DMS79 (cell line): ENCODE measurements at places on chromosomes 11 and 22.

- DNase-seq: no peak
Observed at GRCh38 chr11:69654660-69655478, 13.9 kb downstream of the CCND1 start.

- DNase-seq: no peak
Observed at GRCh38 chr11:40134820-40135570, 1324.5 kb downstream of the LRRC4C start.

DNA sequence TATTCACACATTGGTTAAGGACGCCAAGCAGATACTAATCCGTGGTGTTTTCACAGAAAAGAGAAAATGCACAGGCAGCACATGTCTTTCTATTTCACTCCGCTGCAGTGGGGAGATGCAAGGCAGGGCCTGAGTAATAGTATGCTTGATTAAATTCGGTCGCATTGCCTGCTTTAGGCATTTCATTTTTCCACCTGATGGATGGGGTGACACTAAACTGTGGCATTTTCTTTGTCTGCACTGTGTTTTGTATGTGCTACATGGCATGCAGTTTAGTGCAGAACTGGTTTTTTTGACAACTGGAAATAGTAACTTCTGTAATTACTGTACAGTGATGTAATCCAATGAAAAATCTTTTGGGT lies 94.9 kb downstream of the SLC17A6 start:
- DNase-seq: no peak

DNA sequence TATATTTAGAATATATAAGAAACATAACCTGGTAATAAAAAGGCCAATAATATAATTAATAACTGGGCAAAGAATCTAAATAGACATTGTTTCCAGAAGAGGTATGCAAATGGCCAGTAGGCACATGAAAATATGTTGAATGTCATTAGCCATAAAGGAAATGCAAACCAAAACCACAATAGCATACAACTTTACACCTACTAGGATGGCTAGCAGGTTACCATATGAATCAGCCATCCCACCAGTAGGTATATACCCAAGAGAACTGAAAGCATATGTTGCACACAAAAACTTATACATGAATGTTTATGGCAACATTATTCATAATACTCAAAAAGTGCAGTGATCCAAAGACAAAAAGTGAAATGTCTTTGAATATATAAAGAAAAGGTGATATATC lies 2.7 kb upstream of the OR2D2 start:
- no peak for DNase-seq

GRCh38 chr22:24686280-24686679 lies 83.3 kb downstream of the GGT1 start:
- DNase-seq: no peak

DNA sequence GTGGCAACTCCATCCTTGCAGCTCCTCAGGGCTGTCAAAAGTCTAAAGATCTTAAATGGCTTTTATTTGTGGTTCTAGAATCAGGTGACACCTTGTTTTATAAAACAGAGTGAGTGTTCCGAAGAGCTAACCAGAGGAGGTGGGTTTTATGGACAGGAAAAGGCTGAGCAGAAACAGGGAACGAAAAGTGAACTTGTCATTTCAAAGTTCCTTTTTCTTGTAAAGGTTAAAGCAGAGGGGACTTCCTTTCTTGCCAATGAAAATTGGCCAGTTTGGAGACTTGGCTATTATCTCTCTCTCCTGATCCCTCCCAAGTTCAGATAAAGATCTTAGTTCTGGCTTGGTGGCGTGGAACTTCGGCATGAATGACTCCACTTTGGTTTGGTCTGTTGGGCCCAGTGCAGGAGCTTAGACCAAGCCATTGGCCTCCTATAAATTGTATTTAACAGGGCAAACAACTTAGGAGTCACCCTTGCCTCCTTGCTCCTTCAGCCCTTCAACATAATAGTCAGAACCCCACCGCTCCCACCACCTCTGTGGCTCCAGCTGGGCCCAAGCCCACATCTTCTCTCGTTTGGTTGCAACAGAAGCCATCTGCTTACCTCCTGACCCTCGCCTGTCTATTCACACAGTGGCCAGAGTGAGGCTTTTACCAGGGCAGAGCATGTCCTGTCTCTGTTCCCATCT lies 102.4 kb upstream of the THY1 start:
- no peak for DNase-seq

DNA sequence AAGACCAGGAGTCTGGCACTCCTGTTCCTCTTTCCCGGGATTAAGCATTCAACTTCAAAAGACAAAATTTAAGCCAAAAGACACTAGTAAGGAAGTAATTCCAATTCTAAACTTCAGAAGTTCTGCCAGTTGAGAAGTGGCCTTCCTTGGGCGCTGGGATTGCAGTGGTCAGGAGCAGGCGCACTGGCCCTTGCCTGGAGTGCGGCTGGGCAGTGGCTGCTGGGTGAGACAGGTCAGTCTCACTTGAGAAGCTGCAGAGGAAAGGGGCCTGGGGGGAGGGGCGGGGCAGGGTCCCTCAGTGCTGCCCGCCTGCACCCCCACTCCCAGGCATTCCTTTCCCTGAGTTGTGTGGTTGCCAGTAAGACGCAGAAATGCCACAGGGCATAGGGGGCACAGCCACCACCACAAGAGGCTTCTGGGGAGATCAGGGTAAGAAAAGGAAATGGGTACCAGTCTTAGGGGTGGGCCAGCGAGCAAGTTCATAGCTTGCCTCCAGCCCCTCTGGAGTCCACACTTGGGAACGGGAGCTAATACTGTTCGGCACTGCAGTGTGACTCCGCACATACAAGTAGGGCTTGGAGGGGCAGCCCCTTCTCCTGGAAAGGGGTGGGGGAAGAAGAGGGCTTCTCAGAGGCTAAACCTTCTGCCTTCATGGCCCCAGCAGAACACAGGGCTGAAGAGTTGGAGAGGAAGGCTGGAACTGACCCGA lies 5.5 kb downstream of the MRPL49 start:
- no peak for DNase-seq

DNA sequence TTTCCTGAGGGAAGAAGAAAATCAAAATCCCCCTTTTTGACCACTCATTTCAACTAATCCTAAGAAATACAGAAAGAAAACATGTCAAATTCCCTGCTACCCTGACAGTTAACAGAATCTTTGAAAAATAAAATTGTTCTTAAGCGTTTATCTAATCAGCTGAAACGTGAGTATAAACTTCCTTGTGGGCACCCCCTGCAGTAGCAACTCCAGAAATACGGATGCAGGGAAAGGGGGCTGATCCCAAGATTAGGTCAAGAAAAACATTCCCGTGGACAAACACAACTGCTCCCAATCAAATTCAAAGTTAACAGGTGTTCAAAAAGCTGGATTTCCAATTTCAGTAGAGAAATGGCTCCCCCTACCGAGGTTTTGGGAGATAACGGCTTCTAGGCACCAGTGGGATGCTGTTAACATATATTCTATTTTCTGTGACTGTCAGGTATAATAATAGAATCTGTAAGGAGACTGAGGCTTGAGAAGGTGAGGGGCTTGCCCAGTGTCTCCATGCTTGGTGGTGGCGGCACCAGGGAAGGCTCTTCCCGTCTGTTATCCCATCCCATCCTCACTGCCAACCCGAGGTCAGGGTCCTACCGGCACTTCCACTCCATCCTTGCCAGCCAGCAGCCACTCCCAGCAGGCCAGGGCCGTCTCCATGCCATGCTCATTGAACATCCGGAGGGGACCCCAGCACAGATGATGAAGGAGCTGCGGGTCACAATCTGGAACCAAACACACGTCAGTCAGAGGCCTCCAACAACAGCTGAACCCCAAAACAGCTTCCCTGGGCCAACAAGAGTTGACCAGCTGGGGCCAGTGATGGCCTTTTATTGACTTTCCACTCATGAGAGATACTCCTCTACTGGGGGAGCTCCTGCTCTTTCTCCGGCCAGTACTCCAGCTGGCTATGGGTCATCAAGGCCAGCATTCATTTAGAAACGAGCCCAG lies 32.0 kb upstream of the SERPIND1 start:
- no peak for DNase-seq

DNA sequence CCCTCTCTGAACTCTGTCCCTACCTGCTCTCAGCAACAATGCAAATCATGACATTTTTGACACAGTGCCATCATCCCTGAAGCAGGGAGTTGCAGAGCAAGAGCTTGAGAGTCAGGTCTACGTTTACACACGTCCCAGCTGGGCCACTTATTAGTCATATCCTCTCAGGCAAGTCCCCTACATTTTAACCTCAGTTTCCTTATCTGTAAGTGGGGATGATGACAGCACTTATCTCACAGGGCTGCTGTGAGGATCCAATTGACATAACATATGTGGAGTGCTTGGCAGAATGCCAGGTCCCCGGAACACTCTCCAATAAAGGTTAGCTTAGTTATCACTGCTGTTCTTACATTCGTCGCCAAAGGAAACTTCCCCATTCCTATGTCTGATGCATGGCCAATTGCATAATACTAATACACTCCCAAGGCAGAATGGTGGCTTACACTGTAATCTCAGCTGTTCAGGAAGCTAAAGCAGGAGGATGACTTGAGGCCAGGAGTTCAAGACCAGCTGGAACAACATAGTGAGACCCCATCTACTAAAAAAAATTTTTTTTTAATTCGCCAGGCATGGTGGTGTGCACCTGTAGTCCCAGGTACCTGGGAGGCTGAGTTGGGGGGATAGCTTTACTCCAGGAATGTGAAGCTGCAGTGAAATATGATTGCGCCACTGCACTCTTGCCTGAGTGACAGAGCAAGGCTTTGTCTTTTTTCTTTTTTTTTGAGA lies 16.6 kb downstream of the ASCC2 start:
- DNase-seq: peak; percentile 31

DNA sequence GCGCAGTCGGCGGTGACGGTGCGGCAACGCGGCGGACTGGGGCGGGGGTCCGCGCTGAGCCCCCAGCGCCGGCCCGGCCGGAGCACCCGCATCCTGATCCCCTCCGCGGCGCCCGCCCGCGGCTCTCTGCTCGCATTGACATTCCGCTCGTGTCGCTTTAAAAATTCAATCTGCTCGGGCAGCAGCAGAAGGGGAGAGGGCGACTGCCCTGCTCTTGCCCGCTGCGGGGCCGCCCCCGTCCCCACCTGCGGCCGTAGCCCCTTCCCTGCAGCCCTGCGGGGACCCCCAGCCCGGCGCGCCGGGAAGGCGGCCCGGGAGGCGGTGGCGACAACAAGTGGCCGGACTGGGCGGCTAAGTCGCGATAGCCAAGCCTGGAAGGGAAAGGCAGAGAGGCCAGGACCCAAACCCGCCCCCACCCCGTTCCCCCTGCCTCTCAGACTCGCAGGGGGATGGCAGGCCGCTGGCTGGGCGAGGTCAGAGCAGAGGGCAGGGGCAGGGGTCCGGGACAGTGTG lies 1.1 kb downstream of the CABP7 start:
- DNase-seq: no peak

DNA sequence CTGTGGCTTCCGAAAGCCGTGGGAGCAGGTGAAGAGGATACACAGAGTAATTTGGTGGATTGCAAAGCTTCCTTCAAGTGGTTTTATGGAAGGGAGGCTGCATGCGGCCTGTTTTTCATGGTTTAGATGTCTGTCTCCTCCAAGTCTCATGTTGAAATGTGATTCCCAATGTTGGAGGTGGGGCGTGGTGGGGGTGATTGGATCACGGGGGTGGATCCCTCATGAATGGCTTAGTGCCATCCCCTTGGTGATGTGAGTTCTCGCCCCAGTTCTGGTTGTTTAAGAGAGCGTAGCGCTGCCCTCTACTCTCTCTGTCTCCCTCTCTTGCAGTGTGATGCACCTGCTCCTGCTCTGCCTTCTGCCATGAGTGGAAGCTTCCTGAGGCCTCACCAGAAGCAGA lies 247.8 kb upstream of the B3GAT1 start:
- DNase-seq: no peak

DNA sequence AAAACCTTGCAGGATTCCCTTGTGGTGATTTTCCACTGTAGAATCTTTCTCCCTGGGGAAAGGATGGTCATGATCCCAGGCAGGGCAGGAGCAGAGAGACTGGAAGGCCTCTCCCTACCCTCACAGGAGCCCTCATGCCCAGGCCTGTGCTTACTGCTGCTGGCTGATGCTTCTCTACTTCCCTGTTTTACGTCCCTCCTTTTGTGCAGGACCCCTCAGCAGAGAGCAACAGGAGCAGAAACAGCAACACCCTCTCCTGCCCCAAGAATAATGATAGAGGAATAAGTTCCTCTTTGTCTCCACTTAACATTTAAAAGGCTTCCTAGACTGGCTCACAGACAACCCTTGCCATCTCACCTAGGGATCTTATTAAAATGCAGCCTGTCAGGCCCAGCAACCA lies 3.6 kb downstream of the ISX start:
- DNase-seq: no peak

DNA sequence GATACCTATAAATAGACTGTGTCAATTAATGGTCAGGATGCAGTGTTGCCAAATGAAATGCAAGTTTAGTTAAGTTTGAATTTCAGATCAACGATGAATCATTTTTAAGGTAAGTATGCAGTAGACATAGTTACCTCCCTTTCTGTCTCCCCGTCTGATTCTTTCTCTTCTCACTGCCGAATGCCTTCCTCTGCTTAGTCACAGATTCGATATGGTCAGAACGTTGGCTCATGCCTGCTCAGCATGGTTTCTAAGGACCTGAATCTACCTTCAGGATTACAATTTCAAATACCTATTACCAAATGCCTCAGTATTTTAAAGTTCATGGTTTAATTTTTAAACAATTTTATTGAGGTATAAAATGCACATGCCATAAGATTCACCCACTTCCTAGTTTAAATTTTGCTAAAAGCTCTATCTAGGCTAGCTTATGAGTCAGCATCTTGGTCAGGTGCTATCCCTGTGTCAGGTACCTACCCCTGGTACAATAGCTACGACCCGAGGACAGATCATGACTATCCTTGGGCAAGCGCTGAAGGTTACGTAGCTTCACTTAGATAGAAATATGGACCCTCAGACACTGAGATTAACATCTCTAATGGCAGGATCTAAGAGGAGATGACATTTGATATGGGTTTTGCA lies 78.2 kb upstream of the SPON1 start:
- DNase-seq: no peak

- DNase-seq: no peak
Observed at GRCh38 chr22:47291565-47292495, 529.4 kb downstream of the TBC1D22A start.

DNA sequence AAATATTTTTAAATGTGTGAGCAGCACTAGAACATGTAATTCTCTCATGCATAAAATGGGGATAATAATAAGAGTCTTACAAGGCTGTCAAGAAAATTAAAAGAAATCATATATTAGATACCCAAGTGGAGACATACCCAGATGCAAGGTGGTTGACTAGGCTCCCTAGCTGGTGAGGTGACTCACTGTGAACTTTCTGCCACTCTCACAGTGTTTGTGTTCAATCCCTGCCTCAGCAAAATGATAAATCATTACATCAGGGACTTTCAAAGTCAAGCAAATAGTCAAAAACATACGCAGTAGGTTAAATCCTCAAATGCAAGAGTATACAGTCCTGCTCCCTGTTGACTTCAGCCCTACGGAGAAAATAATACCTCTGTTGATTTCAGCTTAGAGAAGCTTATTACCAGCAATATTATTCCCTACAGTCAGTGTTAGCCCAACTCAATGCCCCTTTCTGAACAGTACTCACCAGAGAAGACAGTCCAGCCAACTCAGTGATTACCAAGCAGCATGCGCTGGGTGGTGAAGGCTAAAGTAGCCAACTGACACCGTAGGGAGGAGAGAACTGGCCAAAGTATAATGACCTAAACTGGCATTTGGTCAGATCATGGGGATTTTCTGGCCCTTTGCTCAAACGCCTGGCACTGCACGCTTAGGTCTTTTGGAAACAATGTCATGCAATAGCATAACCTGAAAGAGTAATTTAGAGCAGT lies 73.1 kb upstream of the BARX2 start:
- DNase-seq: no peak
